Stimulated activated CD4-positive, alpha-beta T cell treated with anti-CD3 and anti-CD28 coated beads, Interleukin-12 subunit alpha, Interleukin-12 subunit beta, amount 100 ng/mL, for 24 hours (primary cell): ENCODE measurements at places on chromosomes 5 and 9.

GRCh38 chr5:81250004-81250403 lies 16.9 kb downstream of the CKMT2 start:
- no peak for DNase-seq

DNA sequence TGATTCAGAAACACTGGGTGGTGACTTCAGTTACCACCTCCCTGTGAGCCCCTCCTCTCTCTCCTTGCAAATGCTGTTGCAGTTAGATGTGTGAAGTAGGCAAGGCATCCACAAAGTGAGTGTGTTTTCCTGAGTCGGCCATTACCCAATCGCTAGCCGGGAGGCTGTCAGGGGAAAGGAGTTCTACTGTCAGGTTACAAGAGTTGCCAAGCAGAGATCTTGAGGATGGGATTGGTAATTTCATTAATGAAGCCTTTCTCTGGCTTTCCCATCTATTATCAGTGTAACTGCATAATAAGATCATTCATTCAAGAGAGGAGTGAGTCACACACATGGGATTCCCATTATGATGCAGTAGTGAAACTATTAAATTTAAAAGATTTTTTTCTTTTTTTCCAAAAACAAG lies 106.9 kb downstream of the GLDC start:
- no peak for DNase-seq

- no peak for DNase-seq
These were observed 131.3 kb upstream of the CCDC180 start for GRCh38 chr9:97176206-97176605.

DNA sequence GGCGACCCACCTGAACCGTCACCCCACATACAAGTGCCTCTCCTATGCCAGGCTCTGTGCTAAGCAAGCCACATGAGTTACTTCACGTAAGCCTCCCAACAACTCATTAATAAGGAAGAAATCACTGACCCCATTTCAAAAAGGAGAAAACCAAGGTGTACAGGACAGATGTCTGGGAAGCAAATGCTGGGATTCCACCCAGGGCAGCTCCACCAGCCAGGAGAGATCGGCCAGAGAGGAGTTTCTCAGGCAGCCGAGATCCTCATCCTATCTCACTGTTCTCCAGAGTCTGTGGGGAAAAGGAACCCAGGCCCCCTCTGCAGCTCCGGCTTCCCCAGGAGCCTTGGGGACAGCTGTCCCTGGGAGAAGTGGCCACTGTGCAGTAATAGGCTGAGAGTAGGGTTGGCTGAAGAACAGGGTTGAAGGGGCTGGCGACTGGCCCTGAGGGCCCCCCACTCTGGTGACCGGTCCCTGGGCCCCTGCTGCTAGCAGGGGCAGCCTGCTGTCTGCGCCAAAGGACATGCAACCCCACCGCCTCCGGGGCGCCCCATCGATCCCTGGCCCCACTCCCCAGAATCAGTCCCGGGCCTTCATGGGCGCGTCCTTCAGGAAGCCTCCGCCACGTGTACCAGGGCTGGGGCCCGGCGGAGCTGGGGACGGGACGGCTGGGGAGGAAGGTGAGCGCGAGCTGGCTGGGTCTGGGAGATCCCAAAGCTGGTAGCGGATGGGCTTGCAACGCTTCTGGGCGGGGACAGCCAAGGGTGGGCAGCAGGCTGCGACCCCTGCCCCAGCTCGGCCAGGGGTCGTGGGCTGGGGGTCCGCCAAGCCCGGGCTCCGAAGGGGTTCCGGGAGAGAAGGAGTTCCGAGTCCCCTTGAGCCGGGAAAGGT lies 44.1 kb upstream of the STXBP1 start:
- no peak for DNase-seq

DNA sequence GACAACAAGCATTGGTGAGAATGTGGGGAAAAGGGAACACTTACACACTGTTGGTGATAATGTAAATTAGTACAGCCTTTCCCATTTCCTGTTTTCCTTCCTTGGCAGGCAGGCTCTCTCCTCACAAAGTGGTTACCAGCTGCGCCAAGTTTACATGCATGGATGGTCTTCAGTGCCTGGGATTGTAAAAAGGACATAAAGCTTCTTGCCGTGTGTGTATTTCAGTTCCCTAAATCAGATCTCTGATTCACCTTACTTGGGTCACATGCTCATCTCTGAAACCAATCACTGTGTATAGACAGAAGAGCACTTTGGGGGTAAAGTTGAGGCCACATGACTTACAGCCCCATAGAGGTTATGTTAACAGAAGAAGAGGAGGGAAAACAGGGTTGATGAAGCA lies 92.8 kb downstream of the CAVIN4 start:
- no peak for DNase-seq

DNA sequence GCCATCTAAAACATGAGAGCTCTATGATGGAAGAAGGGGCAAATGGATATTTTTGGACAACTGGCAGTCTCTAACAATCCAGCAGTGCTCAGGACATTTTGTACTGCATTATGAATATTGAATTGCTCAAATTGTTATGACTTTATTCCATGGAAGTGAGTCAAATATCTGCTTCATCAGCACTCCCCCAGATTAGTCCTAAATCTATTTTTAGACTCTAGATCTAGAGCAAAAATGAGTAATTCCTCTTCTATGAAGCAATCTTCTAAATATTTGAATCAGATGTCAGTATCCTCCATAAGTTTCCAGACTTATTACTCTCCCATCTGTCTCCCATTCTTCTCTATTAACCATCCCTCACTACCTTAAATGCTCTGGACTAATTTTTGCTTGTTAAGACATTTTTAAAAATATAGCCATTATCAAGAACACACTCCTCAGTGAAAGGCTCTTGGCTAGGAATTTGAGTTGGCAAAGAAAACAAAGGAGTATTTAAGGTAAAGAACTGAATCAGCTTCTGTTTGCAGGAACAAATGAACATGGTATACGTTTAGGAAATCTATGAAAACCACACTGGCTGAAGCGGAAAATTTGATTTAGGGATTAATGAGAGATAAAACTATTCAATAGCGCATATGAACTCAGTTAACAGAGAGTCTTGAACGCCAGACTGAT lies 300.9 kb downstream of the MCTP1 start:
- no peak for DNase-seq

DNA sequence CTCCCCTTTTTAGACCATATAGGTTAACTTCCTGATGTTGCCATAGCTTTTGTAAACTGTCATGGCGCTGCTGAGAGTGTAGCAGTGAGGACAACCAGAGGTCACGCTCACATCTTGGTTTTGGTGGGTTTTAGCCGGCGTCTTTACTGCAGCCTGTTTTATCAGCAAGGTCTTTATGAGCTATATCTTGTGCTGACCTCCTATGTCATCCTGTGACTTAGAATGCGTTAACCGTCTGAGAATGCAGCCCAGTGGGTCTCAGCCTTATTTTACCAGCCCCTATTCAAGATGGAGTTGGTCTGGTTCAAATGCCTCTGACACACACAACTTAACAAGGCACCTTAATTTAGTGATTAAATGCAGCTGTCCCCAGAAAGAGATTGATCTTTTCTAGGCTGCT lies 23.9 kb upstream of the KDM4C start:
- DNase-seq: no peak

DNA sequence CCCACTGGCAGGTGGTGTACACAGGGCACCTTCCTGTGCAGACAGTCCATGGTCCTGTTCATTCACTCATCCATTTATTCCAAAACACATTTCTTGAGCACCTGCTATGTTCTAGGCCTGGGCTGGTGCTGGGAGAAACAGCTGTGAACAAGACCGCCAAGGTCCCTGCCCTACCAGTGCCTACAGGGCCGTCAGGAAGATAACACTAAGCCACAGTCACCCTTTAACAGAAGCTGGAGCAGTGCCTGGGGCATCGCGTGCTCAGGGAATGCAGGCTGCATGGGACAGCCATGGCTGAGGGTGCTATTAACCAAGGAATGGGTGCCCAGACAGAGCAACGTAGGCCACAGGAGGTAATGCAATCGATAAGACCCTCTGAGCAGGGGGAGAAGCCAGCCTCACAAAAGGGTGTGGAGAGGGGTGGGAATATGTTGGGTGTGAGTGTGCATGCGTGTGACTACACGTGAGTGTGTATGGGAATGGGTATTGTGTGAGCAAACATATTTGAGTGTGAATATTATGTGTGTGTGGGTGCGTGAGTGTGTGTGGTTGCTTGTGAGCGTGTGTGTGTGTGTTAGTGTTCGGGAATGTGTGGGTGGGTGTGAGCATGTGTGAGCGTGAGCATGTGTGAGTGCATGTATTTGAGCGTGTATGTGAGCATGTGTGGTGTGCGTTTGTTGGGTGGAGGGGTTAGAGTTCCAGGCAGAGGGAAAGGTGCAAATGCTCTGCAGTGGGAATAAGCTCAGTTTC lies 19.1 kb downstream of the DUSP1 start:
- DNase-seq: no peak

GRCh38 chr5:142109331-142110045 lies 909 bp downstream of the NDFIP1 start:
- DNase-seq: no peak

DNA sequence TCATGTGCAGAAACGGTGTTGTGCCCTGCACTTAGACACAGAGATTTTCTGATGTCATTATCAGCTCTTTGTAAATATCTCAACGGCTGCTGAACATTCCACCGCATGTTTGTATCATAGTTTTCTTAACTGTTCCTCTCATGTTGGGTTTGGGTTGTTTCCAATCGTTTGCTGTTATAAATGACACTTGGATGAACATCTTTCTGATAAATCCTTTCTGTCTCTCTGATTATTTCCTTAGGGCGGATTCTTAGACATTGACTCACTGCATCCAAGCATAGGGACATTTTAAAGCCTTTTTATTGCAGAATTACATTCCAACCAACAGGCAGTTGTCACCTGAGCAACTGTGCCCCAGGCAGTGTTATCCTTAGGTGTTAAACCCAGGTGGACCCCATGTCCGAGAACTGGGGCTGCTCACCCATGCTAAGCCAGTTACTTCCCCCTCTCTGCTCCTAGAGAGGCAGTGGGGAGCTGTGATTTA lies 28.5 kb downstream of the COL5A1 start:
- no peak for DNase-seq

GRCh38 chr5:148972396-148972795 lies 90.5 kb downstream of the SH3TC2 start:
- DNase-seq: no peak

DNA sequence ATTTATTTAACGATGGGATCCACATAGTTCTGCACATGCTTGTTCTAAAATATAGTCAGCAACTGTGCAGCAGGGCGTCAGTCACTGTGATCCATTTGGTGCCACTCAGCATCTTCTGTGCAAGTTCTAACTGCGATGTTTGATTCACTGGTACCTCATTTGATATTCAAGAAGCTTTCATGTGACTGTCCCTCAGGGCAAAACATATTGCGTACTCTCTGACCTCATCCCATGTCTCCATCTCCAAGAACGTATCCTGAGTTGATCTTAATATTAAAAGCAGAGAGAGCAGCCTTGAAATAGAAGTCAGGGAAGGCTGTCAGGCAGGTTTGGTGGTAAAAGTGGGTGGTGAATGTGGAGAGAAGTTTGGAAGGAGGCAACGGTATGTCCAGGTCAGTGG lies 116.5 kb upstream of the ATP10B start:
- DNase-seq: no peak

DNA sequence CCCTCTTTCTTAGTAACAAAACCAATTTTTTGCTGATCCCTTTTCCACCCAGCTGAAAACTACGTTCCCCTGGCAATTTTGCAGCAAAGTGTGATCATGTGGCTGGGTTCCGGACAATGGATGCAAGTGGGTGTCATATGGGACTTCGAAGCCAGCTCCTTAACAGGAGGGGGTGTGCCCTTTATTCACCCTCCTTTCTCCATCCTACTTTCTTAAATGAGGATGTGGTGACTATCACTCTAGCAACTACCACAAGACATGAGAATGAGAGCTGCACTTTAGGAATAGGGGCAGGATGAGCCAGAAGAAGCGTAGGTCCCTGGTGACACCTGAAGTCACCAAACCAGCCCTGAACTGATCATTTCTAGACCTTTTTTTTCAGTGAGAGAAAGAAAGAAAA lies 58.9 kb downstream of the IRF1 start:
- DNase-seq: no peak

- DNase-seq: no peak
These were observed 225.9 kb downstream of the VPS13A start for GRCh38 chr9:77403239-77403638.

GRCh38 chr5:112923148-112923917 lies 1.3 kb upstream of the REEP5 start:
- DNase-seq: no peak

GRCh38 chr9:98255061-98255577 lies 330 bp downstream of the TBC1D2 start:
- DNase-seq: no peak

DNA sequence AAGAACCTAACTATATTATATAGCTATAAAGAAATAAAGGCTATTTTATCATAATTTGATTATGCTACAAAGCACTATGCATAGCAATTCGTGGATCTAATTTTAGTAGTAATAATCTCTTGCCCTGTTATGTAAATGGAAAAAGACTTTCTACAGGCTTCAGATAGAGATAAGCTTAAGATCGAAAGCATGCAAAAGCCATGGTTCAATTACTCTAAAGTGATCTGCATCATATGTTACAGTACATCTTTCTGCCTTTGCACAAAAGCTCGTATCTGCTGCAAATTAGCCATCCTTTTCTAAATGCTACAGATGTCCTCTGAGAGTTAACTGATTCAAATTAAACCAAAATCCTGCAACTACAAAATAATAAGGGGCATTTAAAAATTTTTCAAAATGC lies 234.8 kb upstream of the TMEM161B start:
- DNase-seq: no peak

- DNase-seq: no peak
These were observed 82.7 kb downstream of the HSD17B3 start for GRCh38 chr9:96219026-96219899.

DNA sequence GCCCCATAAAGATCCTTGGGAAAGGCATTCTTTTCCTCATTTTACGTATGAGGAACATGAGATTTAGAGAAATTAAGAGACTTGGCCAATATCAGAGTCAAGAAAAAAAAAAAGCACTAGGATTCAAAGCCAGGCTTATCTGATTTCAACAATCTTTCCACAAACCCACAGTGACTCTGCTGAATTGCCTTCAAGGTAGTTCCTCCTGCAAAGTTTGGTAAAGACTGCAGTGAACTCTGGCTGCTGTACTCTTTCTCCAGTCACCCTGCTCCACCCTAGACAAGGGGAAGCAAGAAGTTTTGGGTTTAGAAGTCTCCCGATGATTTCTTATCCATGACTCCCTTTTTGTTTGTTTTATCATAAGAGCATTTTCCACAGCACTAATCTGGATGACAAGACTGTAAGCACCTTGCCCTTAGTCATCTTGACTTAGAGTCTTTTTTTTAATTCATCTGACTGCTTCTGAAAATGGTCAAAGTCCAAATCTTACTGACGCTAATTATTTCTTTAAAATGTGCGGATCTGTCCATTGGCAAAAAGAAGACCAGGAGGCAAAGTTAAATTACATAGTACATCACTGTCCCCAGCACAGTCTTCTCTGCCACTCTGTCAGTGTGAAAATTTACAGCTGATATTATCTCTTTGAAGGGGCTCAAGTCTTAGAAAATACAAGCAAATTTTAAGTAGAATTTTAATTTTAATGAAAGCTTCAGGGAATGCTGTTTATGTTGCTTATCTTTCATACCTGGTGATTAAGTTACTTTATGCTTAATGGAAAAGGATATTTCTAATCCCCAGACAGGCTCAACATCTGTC lies 180.1 kb downstream of the TTLL11 start:
- DNase-seq: no peak
